ENCODE measurements at places on chromosomes 5 and 9. TPM values are rescaled to one million over a fixed set of nuclear protein-coding genes. Genes with fewer than 3 reads are reported as not detected.

Gene HMGCR
- 49.7 TPM for total RNA-seq

Gene DNAH5
- total RNA-seq, result 0.57 TPM

Gene HK3
- not detected for total RNA-seq

Gene GGTA1
- total RNA-seq, result not detected

GRCh38 chr5:113757508-113757907 is 244.0 kb downstream of the YTHDC2 start:
- DNase-seq, result no peak

- DNase-seq, result no peak
Observed at GRCh38 chr5:31471040-31471439, 60.9 kb downstream of the DROSHA start.

DNA sequence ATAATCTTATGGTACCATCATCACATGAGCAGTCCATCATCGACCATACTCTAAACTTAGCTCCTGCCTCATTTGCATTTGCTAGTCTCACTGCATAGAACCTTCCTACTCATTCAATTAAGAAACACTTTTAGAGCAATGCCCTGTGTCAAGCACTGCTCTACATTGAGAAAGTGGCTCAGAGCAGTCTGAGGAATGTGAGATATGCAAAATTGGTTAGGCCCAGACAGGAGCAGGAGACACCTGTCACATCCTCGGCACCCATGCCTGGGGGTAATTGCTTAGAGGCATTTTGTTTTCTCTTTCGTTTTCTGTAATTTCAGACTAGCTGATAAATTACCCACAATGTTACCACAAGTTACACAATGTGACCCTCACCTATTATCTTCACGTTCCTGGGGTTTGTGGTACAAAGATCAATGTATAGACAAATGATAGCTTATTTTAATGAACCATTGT is 4.9 kb upstream of the RARS1 start:
- DNase-seq, result peak; percentile 12

DNA sequence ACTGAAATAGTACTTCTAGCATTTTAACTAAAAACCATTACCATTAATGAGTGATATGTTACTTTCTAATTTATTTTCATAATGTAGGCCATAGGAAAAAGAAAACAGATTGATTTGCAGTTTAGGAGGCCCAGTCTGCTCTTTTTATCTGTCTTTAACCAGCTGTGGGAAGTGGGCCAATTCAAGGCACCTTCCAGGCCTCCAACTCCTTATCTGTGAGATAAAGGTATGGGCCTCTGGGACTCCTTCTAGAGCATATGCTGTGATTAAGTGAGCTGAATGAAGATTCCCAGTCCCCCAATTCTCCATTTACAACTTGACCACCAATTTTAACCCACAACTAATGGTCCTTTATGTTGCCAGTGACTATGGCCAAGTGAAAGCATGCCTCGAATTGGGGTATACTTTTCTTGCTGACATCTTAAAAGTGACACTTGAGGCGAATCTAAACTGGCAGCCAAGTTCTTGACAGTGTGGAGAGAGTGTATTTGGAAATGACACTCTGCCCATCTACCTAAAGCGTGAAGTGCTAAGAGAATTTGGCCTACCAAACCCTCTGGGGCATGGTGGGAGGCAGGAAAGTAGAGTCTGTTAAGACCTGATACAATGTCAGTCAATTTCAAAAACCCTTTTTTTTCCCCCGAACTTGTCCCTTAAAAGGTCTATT is 88.3 kb downstream of the PIK3R1 start:
- no peak for DNase-seq

DNA sequence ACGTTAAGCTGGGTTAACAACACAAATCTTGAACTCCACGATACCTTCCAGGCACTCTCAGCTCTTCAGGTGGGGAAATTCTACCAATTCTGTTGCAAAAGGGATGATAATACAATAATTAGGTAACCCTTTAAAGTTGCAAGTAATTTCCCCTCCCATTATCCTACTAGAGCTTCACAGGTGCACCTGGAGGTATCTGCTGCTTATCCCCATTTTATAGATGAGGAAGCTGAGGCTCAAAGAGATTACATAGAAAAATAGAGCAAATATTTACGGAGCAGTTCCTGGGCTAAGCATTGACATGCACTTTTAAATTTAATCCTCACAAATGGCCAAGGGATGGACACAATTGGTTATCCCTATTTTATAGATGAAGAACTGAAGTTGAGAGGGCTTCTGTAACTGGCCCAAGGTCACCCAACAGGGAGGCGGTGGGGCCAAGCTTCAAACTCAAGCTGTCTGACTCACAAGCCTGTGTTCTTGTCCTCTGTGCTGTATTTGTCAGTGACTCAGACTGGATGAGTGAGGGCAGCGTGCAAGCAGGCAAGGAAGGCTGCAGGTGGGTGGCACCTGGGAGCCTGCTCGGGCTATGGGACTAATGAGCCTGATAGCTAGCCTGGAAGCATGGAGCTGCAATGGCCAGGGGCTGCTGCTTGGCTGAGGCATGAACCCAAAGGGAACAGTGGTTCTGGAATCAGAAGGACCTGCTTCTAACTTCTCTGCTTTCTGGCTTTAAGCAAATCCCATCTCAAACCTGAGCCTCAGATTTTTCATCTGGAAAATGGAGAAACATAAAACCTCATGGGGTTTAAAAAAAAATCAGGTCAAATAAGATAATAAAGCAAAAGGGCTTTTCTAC is 105.5 kb downstream of the PDE6A start:
- no peak for DNase-seq

- DNase-seq, result no peak
Observed at GRCh38 chr5:176550275-176550831, 1.2 kb downstream of the CDHR2 start.

DNA sequence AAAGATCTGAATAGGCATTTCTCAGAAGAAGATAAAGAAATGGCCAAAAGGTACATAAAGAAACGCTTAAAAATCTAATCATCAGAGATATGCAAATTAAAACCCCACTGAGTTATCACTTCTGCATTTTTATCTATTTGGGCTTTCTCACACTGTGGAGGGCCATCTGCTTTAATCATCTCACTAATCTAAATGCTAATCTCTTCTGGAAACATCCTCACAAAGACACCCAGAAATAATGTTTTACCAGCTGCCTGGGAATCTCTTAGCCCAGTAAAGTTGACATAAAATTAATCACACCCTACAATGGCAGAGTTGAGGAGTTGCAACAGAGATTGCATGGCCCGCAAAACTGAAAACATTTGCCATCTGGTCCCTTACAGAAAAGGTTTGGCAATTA is 407.9 kb upstream of the CYLC2 start:
- no peak for DNase-seq
